Stimulated activated naive B cell treated with anti-CD40 and anti-IgM and Interleukin-4, amounts not matched to agents 10 μg/mL and 1 μg/mL and 100 μg/mL, for 72 hours (primary cell): ENCODE measurements at places on chromosomes 3 and 15.

GRCh38 chr3:9280451-9281219, 31.2 kb upstream of the SRGAP3 start:
- DNase-seq, result no peak

DNA sequence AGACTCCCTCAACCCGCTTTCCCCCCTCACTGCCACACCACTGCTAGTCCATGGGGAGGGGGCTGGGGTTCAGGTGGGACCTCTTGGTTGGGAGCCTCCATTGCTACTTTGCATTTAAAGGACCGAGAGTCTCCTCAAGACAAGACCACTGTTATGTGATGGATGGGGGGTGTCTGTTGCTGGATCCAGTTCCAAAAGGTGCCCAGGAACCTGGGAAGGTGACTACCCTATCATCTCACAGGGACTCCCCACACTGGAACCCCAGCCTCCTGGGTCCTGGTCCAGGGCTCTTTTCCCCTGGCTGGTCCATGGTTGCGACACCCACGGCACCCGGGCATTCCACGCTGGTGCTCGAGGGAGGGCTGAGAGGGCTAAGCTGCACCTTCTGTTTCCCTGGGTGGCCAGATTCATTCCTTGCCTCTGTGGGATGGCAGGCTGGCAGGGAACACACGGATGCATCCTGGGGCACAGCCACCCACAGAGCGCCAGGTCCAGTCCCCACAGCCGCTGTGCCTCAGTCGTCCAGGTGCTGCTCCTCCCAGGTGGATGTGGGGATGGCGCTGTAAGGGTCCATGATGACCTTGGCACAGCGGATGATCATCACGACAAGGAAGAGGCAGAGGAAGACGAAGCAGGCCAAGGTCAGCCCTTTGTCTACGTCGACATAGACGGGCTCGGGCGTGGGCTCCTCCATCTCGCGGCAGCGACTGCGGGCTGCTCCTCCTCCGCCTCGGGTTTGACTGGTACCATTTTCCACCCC, 48.6 kb downstream of the FAH start:
- no peak for DNase-seq

- no peak for DNase-seq
Measured at GRCh38 chr3:17755836-17756235, 13.4 kb upstream of the TBC1D5 start.

DNA sequence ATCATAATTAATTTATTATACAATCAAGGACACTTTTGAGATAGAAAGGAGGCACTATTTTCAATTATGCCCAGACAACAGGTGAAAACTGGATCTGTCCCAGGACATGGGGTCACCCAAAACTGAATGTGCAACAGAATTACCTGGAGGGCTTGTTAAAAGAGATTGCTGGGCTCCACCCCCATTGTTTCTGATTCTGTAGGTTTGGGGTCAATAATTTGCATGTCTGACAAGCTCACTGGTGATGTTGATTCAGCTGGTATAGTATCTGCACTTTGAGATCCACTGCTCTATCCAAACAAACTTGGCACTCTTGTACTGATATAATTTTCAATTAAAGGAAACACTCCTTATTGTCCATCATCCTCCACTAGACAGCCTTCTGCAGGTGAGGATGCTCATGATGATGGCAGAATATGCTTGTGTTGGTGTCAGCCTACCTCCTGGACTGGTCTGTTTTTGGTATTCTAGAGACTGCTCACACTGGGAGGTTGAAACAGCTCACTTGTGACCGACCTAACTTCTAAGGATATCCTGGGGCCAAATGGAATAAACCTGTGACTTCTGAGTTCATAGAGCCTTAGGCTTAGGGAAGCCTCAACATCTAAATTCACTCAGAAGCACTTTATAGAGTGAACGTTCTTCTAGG, 2.2 kb downstream of the P2RY14 start:
- DNase-seq, result no peak

- no peak for DNase-seq
Measured at GRCh38 chr3:99895703-99896441, 78.2 kb downstream of the CMSS1 start.

GRCh38 chr3:70959506-70960291, 623.8 kb downstream of the FOXP1 start:
- DNase-seq, result no peak

GRCh38 chr3:67561667-67562394, 92.6 kb downstream of the SUCLG2 start:
- DNase-seq, result no peak

- no peak for DNase-seq
Measured at GRCh38 chr3:62602129-62602770, 228.9 kb upstream of the FEZF2 start.

DNA sequence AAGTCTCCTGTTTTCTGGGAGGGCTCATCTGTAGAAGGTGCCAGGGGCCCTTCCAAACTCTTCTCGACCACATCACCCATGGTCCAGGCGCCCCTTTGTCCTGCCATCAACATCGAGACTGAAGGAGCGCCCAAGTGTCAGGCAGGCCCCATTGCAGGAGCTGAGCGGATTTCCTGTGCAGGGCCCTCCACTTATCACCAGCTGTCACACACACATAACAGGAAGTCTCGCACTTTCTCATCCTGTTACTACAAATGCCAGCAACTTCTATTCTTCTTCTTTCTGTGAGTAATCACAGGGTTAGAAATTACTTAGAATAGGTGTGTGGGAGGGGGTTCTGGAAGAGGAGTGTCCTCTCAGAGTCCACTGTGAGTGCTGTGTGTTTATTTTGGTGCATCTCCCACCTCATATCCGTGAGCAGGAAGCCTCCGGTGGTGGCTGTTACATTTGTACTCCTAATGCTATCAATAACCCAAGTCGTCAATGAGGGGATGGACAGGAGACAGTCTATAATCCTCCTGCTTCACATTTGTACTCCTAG, at the start of gene KLHL6:
TSS of gene KLHL6 (minus strand) at position 166 of the 541 bp plus-strand sequence. CDS start at position 113, 53 bp downstream.
- peak; percentile 75 for DNase-seq

DNA sequence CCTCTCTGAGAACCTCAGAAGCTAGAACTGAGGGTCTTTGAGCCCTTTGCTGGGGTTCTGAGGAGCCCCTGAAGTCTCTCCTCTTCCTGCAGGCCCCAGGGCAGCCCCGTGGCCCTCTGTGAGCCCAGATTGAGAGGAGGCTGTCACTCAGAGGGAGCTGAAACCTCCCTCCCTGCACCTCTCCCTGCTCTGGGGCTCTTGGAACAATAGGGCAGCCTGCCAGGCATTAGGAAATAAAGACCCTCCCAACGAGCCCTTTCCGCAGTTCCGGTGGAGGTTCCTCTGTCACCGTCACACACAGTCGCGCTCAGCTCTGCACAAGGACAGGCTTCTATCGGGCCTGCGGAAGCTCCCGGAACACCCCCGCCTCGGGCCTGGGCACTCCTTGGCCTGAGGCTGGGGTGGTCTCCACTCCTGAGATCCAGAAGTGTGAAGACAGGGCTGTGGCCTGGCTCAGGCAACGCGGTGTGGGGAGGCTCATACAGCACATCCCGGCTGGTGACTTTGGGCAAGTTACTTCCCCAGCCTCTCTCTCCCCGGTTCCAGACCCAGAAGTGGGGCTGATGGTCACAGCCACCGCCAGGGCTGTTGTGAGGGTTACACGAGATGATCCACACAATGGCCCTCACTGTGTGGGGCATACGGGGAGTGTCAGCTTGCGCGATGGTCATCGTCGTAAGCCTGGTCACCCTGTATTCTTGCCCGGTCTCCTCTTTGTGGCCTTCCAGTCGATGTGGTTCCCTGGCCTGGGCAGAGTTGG, 17.7 kb downstream of the MELTF start:
- no peak for DNase-seq

GRCh38 chr3:107928084-107928445, 162.8 kb downstream of the CD47 start:
- no peak for DNase-seq

- DNase-seq, result no peak
Measured at GRCh38 chr3:36957063-36957462, 12.2 kb upstream of the TRANK1 start.

DNA sequence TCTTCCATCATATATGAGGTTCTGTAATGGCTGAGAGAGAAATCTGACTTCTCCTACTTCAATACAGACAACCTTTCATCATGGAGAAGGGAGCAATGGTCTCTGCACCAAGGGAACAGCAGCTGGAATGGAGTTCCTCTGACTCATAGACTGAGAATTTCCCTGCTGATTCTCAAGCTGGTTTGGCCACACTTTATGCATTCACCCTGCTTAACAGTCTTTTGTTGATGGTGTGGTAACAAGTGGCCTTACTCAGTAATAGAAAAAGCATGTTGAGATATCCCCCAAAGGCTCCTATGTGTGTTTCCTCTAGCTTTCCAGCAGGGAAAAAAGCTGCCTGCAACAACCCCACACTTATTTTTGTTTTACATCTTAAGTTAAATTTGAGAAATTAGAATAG, 138.1 kb downstream of the GREM1 start:
- no peak for DNase-seq

DNA sequence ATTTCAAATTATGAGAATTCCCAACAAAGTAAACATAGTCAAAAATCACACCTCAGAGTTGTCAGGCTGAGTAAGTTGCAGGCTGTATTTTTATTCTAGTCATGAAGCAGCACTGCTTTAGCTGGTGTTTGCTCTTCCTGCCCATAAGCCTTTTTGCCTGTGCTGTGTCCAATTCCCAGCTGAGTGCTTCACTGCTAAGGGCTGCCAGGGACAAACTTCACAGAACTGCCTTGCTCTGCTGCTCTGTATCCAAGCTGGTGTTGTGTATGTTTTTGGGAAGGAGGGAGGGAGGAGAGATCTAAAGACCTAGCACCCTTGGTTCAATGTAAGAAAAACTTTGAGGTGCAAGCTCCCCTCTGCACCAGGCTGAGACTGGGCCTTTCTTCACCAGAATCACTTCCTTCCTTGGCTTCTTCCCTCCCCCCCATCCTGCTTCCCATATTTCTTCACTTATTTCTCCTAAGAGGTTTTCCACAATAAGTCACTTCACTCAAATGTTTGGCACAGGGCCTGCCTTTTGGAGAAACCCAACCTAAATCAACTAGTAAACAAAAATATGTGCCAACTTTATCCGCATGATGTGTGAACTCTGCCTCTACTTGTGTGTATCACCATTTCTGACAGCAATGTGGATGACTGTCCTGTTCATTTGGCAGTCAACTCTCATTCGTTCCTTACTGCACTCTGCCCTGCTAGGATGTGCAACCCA, 156.1 kb downstream of the TBL1XR1 start:
- DNase-seq, result no peak

- no peak for DNase-seq
Measured at GRCh38 chr15:61309031-61309511, 80.0 kb upstream of the RORA start.

GRCh38 chr15:80591938-80592825, 102.9 kb upstream of the ABHD17C start:
- no peak for DNase-seq

DNA sequence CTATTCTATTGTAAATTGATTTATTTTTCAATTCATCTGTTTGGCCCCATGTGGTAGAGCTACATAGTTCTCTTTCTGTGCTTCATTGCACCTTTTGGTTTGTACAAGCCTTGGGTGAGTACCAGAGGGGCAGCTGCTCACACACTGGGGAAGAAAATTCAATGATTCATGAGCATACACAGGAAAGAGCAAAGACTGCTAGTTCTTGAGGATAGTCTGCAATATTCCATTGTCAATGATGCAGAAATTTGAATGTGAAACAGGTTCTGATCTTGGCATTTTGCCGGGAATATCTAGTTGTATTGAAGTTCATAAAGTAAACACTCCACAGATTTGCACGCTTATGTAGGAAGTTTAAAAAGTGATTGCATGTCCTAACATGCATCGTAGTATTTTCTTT, 304.6 kb downstream of the NAALADL2 start:
- no peak for DNase-seq

DNA sequence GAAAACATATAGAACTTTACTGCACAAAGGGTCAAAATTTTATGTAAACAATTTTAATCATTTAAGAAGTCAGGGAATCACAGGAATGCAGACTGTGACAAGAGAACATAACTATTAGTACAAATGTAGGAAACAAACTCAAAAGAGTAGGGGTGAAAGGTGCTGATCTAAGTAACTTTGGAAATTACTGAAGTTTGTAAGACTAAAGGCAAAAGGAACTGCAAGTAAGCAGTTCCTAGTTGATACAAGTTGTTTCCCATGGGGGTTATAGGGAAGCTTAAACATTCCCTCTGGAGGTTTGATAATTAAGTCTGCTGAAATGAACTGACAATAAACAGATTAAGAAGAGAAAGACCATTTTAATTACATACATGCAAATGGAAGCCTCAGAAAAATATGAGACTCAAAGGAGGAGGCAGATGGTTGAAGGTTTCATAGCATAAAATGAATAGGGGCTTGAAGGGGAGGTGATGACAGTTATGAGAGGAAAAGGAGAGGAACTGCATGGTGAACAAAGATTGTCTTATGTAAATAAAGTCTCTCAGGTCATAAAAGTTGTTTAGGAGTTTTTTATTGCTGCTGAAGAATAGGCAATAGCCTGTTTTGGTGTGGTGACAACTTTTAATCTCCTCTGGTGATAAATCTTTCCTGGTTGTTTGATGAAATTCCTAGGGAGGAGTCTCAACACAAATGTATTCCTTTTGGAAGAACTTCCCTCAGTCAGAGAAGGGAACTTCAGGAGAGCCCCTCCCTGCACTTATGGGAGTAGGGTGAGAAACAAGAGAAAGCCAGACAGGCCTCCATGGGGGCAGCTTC, 17.1 kb downstream of the SETMAR start:
- no peak for DNase-seq

- no peak for DNase-seq
Measured at GRCh38 chr3:77475507-77475906, 435.6 kb downstream of the ROBO2 start.

- DNase-seq, result no peak
Measured at GRCh38 chr15:97235611-97235985, 724.9 kb upstream of the ARRDC4 start.

DNA sequence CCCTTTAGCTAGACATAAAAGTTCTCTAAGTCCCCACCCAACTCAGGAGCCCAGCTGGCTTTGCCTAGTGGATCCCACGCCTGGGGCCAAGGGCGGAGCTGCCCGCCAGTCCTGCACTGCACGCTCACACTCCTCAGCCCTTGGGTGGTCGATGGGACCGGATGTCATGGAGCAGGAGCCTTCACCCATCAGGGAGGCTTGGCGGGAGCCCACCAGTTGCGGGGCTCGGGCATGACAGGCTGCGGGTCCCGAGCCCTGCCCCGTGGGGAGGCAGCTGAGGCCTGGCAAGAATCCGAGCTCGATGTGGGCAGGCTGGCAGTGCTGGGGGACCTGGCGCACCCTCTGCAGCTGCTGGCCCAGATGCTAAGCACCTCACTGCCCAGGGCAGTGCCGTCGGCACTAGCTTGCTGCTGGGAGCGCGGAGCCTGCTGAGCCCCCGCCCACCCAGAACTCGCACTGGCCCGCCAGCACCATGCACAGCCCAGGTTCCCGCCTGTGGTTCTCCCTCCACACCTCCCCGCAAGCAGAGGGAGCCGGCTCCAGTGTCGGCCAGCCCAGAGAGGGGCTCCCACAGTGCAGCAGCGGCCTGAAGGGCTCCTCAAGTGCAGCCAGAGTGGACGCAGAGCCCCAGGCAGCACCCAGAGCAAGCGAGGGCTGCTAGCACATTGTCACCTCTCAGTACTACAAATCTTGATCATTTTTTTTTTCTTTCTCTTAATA, 391.4 kb upstream of the NDN start:
- no peak for DNase-seq

GRCh38 chr3:160695915-160696327, 19.0 kb downstream of the ARL14 start:
- no peak for DNase-seq
